Hippocampal formation (tissue), 2 donors: ENCODE measurements at places on chromosomes 5 and 9.

- DNase-seq, result no peak
These were observed 441.1 kb downstream of the EBF1 start for GRCh38 chr5:158658446-158659230.

GRCh38 chr9:127314911-127315310 is 50.3 kb downstream of the GARNL3 start:
- no peak for DNase-seq

DNA sequence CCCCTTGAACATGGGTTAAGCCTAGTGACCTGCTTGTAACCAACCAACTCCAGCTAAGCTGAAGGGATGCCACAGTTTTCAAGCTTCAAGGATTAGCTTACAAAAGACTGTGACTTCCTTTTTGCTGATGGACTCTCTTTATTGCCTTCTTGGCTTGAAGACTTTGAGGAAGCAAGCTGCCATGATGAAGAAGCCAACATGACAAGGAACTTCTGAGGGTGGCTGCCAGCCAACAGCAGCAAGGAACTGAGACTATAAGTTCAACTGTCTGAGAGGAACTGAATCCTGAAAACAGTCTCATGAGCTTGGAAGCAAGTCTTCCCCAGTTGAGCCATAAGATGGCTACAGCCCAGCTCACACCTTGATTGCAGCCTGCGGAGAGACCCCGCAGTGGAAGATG is 116.1 kb upstream of the TAF11L2 start:
- no peak for DNase-seq

GRCh38 chr9:135796784-135797485 is 95.0 kb downstream of the KCNT1 start:
- DNase-seq, result no peak

DNA sequence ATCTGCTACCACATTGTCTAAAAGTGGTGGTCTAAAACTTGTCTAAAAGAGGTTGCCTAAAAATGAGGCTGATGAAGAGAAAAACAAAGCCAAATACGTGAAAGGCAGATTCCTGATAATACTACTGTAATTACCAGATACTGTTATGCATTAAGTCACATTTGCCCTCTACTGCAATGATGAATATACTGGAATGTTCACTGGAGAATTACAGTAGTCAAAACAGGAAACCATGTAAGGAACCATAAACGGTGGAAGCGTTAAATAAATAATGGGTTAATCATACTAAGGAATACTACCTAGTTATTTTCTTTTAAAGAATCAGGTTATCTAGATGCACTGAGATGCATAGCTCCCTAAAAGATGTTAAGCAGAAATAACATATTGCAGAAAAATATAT is 201.3 kb downstream of the MCTP1 start:
- DNase-seq, result no peak

GRCh38 chr5:138444078-138444773 is 5.4 kb downstream of the REEP2 start:
- DNase-seq, result no peak

- DNase-seq, result no peak
These were observed 216.8 kb downstream of the TUSC1 start for GRCh38 chr9:25461416-25461815.

- DNase-seq, result no peak
These were observed 129.9 kb upstream of the RPS23 start for GRCh38 chr5:82408033-82408432.

- no peak for DNase-seq
These were observed 137.8 kb downstream of the ROR2 start for GRCh38 chr9:91812191-91812590.

- no peak for DNase-seq
These were observed 2.2 kb upstream of the PBX3 start for GRCh38 chr9:125745018-125745417.

- DNase-seq, result peak; percentile 67
These were observed 4.6 kb upstream of the SLC25A48 start for GRCh38 chr5:135829681-135830383.

GRCh38 chr9:112005939-112006338 is 109.3 kb downstream of the UGCG start:
- no peak for DNase-seq

GRCh38 chr9:138103111-138103848 is 225.7 kb downstream of the CACNA1B start:
- no peak for DNase-seq

DNA sequence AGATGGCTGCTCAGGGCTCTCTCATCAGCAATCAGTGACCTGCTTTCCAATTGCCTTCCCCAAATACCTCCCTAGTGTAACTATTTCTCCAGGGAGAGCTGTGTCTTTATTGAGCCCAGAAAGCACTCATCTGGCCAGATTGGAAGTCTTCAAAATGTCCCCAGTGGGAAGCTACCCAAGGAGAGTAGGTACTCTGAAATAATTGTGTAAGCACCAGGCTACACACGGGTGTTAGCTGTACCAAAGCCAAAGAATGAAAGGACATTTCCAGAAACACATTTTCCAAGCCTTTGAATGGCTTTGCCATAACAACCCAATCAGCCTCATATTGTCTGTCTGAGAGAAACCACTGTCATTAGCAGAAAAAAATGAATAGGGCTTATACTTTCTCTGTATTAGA is 318.8 kb downstream of the FAM170A start:
- no peak for DNase-seq

- no peak for DNase-seq
These were observed 52.7 kb upstream of the NR5A1 start for GRCh38 chr9:124559871-124560270.

GRCh38 chr9:6973762-6974161 is 216.0 kb downstream of the KDM4C start:
- DNase-seq, result no peak

GRCh38 chr5:123855609-123856008 is 343.6 kb downstream of the CSNK1G3 start:
- no peak for DNase-seq

- peak; percentile 5 for DNase-seq
These were observed 143.0 kb downstream of the FGF1 start for GRCh38 chr5:142542906-142543305.

DNA sequence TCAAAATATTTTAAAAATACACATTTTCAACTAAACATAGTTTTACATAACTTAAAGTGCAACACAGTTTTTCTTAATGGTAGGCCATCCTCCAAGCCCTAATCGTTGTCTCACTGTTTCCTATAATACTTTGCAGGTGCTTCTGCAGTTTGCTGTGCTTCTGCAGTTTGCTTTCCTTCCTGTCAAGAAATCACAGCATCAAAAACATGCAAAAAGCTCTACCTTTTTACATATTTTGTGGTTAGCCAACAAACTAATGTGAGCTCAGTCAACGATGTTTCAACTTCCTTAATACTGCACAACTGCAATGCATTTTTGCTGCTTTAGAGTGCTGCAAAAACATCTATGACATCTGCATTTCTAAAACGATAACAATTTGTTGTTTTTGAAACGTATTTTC is 25.2 kb downstream of the EMB start:
- DNase-seq, result no peak

DNA sequence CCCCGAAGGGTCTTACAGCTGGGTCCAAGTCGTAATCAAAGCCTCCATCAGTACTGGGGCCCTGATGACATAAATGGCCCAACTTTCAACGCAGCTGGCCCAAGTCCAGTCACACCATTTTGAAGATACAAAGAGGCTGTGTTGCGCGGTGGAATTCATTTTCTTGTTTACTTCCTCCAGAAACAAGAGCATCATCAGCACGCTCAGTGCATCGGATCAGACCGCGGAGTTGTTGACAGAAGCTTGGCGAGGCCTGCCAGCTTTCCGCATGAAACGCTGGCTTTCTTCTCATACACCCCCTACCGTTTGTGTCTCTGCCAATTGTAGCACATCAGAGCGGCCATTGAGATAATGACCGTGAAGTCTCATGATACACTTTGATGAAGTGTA is 101.7 kb upstream of the SPATA31D4 start:
- peak; percentile 88 for DNase-seq

- DNase-seq, result no peak
These were observed 19.9 kb upstream of the DOLPP1 start for GRCh38 chr9:129060991-129061390.

- DNase-seq, result no peak
These were observed 28.2 kb downstream of the ERCC8 start for GRCh38 chr5:60916646-60917045.

- no peak for DNase-seq
These were observed 6.0 kb upstream of the PITX1 start for GRCh38 chr5:135040034-135040332.

DNA sequence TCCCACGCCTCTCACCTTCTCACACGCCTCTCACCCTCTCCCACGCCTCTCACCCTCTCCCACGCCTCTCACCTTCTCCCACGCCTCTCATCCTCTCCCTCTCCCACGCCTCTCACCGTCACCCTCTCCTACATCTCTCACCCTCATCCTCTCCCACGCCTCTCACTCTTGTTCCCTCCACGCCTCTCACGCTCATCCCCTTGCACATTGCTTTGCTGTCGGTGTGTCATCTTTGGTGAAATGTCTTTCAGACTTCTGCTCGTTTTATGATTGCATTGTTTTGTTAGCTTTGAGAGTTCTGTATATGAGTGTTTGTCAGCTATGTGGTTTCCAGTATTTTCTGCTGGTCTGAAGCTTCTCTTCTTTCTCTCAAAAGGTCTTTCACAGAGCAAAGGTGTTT is 102.7 kb downstream of the EHMT1 start:
- DNase-seq, result no peak

- DNase-seq, result no peak
These were observed at the start of gene PCDH12 for GRCh38 chr5:141958113-141958512. TSS of gene PCDH12 (minus strand) at chr5:141958202. CDS start at chr5:141957851, 351 bp downstream.

- no peak for DNase-seq
These were observed 28.1 kb downstream of the DIMT1 start for GRCh38 chr5:62375627-62376026.

GRCh38 chr5:137119321-137119720 is 379.8 kb downstream of the SPOCK1 start:
- DNase-seq, result no peak

DNA sequence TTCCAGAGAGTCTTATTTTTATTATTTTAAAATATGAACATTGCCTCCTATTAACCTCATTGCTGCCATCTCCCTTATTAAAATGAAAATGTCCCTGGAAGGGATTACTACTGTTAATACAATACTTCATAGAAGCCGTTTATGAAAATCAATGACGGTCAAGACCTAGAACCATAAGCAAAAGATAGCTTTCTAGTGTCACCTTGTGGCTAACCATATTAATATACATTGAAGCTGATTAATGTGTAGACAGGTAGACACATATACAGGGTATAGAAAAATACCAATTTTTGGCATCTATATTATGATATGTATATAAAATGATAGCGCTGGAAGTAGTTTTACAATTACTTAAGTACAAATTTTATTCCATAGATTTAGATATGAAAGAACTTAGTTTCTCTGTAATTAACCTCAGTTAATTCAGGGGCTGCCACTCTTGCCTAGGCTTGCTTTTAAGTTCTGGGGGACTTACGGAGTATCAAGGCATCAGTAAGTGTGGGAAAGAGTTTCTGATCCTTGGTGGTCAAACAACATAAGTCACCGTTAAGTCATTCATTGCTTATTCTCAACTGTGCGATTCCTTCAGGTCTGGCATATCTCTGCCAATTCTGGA is 2.5 kb upstream of the YTHDC2 start:
- peak; percentile 24 for DNase-seq

DNA sequence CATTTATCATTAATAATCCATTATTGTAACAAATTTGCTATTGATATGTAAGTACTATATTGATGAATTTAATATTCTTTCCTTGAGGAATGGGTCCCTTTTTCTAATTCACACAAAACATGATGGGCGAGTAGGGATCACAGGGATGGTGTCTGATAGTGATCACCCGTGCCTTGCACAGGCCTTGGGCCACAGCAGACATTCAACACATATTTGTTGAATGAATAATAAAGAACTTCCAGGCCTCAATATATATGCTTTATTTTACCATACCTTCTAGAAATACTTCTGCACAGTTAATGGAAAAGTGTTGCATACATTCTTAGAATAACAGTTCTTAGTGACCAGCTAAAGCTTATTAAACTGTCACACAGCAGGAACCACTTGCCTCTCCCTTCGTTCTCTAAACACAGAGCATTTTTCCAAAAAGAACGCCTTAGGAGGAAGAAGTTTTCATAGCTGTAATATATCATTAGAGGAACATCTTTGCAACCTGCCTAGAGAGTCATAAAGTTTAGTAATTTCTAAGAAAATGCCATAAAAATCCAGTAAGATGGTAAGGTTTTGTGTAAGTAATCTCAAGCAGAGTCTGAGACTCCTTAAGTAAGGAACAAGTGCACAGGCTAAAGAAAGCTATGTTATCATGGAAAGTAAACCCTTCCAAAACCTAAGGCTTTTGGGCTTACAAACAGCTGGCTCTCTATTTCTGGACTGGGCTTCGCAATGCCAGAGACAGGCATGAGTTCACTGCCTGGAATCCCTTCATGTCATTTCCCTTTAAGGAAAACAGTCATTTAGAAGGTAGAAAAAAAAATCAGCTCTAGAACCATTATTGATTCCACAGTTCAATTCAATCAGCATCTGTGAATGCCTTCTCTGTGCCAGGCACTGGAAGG is 17.7 kb downstream of the TTLL11 start:
- DNase-seq, result no peak

GRCh38 chr9:120892748-120893610 is 16.0 kb upstream of the PHF19 start:
- DNase-seq, result no peak

DNA sequence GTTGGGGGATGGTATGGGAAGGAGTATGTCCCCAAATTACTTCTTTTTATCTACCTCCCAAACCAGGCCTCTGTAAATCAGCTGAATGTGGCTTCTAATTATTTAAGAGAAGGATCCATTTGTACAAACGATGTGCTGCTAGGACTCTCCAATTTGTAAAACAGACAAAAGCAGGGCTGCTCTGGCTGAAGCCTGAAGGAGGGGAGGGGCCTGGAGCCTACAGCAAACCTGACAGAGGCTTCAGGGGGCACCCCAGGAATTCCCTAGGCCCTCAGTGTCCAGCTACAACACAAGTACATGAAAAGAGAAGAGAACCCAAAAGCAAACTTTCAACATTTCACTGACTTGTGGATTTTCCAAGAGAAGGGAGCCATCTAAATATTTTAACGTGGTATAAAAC is 939.4 kb upstream of the DMAC1 start:
- DNase-seq, result no peak

DNA sequence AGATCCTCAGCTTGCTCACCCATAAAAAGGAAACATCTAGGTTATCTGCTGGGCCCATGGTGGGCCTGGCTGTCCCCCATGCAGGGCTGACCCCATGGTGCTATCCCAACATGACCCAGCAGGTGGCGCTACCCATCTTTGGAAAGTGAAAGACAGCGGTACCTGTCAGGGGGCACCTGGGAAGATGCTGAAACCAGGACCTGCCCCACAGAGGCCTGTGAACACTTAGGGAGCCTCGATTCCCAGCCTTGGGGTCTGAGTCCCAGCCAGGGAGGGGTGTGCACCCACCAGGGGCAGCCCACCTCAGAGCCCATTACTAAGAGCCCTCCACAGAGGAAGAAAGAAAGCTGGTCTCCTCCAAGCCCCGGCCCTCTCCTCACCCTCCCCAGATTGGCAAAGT is 46.6 kb upstream of the IPPK start:
- DNase-seq, result peak; percentile 43

GRCh38 chr9:106420511-106420944 is 442.4 kb upstream of the ZNF462 start:
- no peak for DNase-seq

DNA sequence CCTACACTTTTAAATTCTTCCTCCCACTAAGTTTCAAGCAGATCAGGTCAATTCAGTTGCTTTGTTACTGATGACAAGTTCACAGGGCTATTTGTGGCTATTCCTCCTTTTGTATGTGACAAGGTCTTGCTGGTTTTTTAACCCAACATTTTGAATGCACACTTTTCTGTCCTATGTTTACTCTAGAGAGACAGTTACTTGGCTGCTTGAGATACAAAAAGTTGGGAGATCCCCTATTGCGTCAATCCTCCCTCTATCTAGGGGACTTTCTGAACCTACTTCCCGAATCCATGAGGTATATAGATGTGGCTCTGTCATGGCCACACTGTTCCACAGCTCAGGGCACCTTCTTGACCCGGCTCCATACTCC is 386.7 kb downstream of the NTRK2 start:
- no peak for DNase-seq
